ENCODE measurements at places on chromosomes 12 and 14.

GRCh38 chr12:111175396-111176094 is 193.3 kb downstream of the PHETA1 start:
- no peak for DNase-seq

GRCh38 chr12:30719060-30719459 is 23.4 kb upstream of the IPO8 start:
- DNase-seq, result no peak

DNA sequence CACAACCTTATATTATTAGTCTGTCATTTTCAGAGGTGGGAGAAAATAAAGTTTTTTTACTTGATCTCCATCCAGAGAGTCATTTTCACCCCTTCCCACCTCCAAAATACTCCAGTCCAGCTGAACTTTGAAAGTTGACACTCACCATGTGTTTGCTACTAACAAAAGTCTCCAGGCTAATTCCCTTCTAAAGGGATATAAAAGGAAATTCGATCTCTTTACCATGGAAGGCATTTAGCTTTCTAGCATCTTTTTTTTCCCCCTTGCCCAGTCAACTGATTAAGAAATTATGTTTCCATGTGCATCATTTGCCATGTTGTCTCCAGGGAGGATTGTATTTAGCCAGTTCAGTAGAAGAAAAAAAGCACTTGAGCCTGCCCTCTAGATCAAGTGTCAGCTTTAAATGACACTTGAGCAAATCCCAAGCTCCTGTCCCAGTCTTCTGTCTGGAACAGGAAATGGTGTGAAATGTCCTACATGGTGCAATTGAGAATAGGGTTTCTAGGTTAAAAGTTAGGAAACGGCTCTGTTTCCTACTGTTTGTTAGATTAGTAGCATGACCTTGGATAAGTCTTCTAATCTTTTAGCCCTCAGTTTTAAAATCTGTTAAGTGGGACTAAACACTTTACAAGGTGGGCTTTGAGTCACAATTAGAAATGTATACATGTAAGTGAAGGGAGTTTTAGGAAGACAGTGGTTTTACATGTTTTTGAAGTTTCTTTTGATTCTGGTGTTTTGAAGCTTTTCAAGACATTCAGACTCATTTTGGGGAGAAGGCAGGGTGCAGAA is 67.2 kb downstream of the GNS start:
- DNase-seq, result no peak

- DNase-seq, result no peak
Observed at GRCh38 chr12:79655036-79655435, 35.7 kb downstream of the PAWR start.

DNA sequence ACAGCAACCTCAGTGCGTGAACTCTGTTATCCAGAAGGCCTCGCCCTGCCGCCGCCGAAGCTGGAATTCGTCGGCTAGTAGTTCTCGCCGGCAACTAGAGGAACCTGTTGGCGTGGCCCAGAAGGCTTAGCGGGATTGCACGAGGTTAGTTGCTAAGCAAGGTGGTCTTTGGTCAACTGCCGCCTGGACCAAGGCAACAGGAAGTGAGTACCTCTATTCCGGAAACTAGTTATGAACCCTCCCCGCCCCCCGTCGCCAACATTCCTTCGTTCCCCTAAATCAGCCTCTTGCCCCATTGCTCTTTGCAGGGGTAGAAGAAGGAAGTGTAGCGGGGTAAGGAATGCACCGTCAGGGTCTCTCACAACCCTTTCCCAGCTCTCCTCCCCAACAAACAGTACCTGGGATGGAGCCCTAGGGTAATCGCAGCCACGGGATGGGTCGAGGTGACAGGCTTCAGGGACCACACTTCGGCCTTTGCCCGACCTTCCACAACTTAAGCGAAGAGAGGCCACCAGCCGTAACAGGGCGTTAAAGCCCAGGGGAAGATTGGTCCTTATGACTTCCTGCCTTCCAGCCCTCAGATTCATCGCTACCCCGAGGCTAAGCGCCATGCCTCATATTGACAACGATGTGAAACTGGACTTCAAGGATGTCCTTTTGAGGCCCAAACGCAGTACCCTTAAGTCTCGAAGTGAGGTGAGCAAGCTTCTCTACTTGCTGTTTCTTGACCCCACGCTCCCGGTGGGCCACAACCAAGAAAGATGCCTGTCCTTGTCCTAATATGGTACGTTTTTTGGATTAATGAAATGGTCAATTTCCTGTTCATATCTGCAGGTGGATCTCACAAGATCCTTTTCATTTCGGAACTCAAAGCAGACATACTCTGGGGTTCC is at the start of gene GMPR2:
Gene GMPR2, plus strand, starts transcription at position 285 of the 893 bp plus-strand sequence. Its CDS starts 325 bp downstream, at position 610.
- DNase-seq, result no peak

GRCh38 chr12:104314242-104314614 is 10.7 kb downstream of the EID3 start:
- no peak for DNase-seq

DNA sequence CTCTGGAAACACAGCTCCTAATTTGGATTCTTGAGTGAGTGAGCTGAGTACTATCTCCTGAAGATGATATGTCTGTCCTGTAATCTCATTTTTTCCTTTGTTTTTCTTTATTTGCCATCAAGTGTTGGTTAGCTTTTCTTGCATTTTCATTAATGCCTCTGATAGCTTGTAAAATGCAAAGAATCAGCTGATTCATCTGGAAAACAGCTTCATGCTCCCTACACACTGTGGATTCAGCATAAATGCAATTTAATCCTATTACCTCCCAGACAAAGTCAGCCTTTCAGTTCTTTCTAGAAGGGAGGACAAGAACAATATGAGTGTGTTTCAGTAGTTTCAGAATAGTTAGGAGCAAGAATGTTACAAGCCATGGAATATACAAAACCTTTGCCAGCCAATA is 79.4 kb downstream of the DACT1 start:
- DNase-seq, result no peak

DNA sequence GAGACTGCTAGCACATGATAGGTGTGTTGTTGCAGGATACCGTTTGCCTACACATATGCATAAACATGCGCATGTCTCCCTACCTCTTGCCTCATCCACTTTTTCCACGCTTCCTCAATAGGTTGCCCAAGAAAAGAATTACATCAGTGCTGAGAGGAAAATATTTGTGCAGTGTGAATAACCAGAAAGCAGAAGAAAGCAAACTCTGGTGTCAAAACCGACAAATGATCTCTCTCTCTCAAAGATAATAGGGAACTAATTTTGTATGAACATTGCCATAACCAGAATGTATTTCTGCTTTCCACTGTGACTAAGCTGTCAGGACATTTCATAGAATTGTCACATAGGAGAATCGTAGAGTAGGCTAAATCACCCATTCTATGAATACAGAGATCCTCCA is 1.3 kb downstream of the CLEC7A start:
- DNase-seq, result peak; percentile 2

GRCh38 chr12:110780448-110780847 is 37.8 kb upstream of the PPP1CC start:
- peak; percentile 53 for DNase-seq

DNA sequence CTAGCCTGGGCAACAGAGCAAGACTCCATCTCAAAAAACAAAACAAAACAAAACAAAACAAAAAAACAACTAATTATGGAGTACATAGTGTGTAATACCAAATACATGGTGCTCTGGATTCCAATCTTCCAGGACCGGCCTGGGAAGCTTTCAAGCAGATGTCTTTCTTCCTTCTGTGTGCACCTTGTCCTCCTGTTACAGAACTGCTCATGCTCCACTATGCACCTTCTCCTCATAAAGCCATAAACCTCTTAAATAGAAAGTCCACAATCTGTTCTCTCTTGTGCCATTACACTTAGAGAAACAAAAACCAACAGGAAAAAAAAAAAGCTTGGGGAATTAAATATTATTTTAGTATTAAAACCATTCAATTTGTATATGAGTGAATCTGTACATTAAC is 12.5 kb downstream of the MOK start:
- DNase-seq, result no peak

- no peak for DNase-seq
Observed at GRCh38 chr14:100790502-100791347, 35.2 kb upstream of the MEG3 start.

- no peak for DNase-seq
Observed at GRCh38 chr12:1488908-1489381, 105.4 kb downstream of the FBXL14 start.
